Activated naive CD8-positive, alpha-beta T cell treated with anti-CD3 and anti-CD28 coated beads, Interleukin-2, amount 10 ng/mL, durations not matched to agents 7 days and 5 days (primary cell): ENCODE measurements at places on chromosomes 2 and 18.

- peaks cover 5% of the 10 kb centered on the region for H3K36me3 ChIP-seq
- H3K27me3 ChIP-seq, result no peaks in the 10 kb centered on the region
- H3K4me3 ChIP-seq, result no peak overlapping the region
- H3K4me1 ChIP-seq, result peaks cover 18% of the 10 kb centered on the region
Observed at GRCh38 chr2:113703386-113704299, 52.8 kb downstream of the SLC35F5 start.

DNA sequence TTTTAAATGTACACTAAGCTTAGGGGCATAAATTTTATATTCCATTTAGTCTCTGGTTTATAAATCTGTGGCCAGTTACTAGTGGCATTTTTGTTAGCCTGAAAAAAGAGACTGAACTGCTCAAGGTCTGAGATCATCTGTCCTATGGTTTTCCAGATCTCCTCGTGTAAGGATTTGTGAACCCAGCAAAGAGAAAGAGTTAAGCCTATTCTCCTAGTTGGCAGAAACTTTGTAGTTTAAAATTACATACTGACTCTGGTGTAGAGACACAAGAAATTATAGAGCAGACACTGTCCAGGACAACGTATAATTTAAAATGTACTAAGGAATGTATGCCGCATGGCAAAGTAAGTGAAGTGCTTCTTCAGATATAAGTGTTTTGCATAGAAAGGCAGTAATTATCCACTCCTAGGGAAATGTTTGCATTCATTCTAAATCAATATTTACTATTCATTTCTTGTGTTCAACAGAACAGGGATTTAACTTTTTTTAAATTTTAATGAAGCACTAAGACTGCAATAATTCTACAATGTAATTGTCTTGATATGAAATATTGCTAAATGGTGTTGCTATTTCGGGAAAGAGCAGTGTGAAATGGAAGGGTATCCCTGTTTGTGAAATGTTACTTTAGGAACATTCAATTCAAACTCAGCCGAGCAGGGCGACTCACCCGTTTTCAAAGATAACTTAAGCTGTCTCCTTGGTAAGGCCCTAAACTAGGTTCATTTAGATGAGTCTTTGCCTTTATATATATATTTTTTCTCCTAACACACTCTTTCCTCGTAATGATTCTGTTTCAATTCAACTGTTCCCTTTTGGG is 508.4 kb upstream of the ZEB2 start:
- H3K27me3 ChIP-seq, result no peaks in the 10 kb centered on the region
- H3K36me3 ChIP-seq, result no peaks in the 10 kb centered on the region
- H3K4me1 ChIP-seq, result no peaks in the 10 kb centered on the region
- H3K4me3 ChIP-seq, result no peak overlapping the region
- no peak for DNase-seq

GRCh38 chr2:112782234-112782799 is 2.0 kb downstream of the IL1A start:
- no peak overlapping the region for H3K27ac ChIP-seq
- H3K4me3 ChIP-seq, result no peak overlapping the region
- no peak for DNase-seq
- H3K27me3 ChIP-seq, result peaks cover 35% of the 10 kb centered on the region

- no peak for DNase-seq
- H3K27me3 ChIP-seq, result no peaks in the 10 kb centered on the region
Observed at GRCh38 chr18:49795612-49796552, 17.5 kb downstream of the ACAA2 start.

DNA sequence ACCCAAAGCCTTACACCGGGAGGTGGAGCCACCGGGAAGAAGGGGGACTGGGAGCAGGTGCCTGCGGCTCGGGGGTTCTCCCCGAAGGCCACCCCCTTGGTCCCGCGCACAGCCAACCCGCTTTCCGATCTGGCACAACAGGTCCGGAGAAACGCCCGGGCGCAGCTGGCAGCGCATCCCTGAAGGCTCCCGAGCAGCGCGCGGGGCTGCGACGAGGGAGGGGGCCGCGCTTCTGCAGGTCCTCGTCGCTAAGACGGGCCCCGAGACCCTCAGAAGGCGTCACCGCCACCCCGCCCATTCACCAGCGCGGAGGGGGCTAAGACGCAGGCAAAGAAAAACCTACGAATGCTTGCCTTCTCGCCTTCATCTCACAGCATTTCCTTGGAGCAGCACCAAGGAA is 1.8 kb downstream of the CBLN2 start:
- H3K27ac ChIP-seq, result no peak overlapping the region
- H3K4me1 ChIP-seq, result peaks cover 8% of the 10 kb centered on the region
- H3K27me3 ChIP-seq, result peaks cover 31% of the 10 kb centered on the region

- H3K27ac ChIP-seq, result peak overlapping the region; percentile 23
- H3K27me3 ChIP-seq, result no peaks in the 10 kb centered on the region
- H3K4me1 ChIP-seq, result peaks cover 49% of the 10 kb centered on the region
- H3K36me3 ChIP-seq, result peaks cover 38% of the 10 kb centered on the region
- no peak for DNase-seq
Observed at GRCh38 chr2:28403370-28403956, 10.8 kb downstream of the FOSL2 start.
